ENCODE measurements at places on chromosomes 5 and 9.
A peak's percentile ranks its signal among the peaks of the same experiment; 100 is the strongest.

DNA sequence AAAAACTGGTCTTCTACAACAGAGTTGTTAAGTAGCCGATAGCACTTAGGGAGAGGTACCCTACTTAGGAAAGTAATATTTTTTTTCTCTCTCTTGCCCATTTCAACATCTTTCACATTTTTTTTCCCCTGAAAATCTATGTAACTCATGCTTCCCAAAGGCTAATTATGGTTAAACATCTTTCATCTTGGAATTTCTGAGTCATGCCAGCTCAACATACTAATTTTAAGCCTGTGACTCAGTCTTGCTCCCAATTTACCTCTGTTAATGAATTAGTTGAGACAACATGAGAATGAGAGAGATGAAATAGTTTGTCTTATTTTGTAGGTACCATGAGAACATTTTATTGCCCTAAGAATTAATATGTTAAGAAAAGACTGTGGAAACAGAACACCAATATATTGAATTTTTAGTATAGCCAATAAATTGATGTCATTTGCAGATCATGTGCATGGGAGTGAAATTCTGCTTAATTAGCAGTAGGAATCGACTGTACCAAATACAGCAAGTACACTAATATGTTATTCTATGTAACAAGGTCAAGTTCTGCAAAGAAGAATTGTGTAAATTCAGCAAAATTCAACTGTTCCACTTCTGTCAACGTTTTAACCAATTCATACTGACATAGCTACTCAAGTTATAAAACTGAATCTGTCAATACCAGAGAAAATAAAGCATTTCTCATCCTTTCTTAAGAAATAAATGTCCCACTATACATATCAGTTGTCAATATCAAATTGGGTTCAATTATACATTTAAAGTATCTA lies 550.0 kb downstream of the PTPRD start:
- peak; percentile 58 for DNase-seq

DNA sequence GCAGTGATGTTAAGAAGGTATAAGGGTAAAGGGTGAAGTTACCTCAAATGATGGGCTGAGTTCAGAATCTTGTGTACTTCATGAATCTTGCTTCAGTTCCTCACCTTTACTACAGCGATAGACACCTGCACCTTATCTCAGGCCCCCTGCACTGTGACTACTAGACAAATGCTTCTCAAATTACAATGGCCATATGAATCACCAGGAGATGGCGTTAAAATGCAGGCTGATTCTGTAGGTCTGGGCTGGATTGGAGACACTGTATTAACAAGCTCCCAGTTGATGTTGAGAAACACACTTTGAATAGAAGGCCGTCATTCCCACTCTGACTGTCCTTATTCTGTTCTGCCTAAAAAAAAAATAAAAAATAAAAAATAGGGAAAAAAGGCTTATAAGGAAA lies 29.8 kb downstream of the TARS1 start:
- peak; percentile 52 for DNase-seq

- DNase-seq, result peak; percentile 55
Measured at GRCh38 chr9:101566904-101567724, 27.7 kb downstream of the PPP3R2 start.

DNA sequence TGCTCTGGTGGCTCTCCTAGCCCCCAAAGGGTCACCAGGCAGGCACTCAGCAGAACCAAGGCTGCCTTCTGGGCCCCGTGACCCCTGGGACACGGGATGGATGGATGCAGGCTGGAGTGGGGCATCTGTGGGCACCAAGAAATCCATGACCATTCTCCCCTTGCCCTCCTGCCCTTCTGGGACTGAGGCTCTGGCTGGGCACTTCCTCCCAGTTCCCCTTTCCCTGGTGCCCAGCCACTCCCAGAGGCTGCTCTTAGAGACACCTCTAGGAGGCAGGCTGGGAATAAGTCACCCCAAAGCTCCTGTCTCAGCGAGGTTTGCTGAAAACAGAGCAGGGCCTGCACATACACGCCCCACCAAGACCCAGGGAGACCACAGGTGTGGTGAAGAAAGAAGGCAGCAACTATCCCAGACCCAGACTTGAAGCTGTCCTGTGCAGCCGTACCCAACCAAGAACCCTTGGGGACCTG lies 943 bp downstream of the STING1 start:
- peak; percentile 65 for DNase-seq

DNA sequence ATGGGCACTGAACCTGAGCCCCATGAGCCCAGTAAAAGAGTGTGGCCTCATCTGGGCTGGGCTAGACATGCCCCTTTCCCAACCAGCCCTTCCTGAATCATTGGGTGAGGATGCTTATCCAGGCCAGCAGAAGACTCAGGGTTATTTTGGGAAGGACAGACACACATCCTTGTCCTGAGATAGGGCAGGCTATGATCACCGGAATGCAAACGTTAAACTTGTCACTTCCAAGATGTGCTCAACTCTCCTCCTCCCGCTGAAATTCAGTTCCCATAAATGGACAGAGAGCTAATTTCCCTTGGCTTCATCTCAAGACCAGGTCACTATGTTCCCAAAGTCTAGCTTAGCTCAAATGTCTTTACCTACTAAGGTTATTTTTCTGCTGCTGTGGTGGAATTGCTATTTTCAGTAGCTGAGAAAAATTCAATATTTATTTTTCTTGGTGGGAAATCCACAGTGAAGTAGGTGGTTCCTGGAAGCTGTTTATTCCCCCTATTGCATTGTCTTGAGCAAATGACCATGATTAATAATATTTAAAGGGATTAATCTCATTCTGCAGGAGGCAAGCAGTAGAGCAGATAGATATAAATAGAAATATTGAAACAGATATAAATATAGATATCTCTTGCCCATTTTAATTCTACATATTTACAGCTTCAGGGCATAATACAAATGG lies 70.0 kb downstream of the NXNL2 start:
- DNase-seq, result no peak

DNA sequence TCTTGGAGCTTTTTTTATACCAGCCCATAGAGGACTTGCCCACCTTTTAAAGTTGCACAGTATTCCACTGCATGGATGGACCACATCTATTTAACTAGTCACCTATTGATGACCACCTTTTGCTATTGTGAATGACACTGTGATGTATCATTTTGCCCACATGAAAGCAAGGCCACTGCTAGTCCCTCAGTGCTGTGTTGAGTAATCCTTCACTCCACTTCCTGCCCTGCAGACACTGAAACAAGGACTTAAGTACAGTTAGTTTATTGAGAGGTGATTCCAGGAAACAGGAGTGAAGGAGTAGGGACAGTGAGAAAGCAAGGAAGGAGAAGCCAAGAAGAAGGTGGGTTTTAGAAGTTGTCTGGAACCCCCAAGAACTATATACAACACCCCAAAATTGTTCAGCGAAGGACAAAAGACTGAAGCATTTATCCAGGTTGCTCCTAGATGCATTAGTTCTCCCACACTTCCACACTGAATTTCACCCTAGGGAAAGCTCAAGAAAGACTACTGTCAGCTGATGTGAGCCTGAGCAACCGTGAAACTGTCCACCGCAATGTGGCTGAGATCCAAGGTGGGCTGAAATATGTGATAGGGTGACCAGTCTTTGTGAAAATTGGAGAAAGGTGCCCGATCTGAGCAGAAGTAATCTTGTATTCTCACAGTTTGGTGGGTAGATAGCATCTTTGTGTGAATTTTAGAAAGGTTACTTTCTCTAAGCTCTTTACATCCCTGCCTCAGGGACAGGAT lies 45.2 kb upstream of the ANKRD31 start:
- DNase-seq, result peak; percentile 5

- DNase-seq, result no peak
Measured at GRCh38 chr5:131857388-131857787, 60.6 kb upstream of the FNIP1 start.

Data from A172 (cell line).